ENCODE measurements at places on chromosomes 12 and 14.

- no peak for DNase-seq
These were observed 171.5 kb upstream of the EEA1 start for GRCh38 chr12:93100610-93101009.

DNA sequence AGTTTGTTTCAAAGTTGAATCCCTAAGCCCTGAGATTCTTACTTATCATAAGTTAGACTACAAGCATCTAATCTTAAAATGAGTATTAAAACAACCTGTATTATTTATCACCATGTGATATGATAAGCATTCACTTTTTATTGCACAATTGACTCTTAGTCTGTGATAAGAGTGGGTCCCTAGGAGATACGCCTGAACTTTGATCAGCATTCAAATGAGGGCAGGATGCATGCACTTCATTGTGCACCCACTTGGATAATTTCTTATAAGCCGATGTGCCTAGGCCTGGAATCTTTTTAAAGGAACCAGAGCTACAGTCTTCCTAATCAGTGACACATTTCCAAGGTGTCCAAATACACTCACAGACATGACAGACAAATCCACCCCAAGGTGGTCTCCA, 31.4 kb upstream of the SPTLC2 start:
- DNase-seq = no peak

DNA sequence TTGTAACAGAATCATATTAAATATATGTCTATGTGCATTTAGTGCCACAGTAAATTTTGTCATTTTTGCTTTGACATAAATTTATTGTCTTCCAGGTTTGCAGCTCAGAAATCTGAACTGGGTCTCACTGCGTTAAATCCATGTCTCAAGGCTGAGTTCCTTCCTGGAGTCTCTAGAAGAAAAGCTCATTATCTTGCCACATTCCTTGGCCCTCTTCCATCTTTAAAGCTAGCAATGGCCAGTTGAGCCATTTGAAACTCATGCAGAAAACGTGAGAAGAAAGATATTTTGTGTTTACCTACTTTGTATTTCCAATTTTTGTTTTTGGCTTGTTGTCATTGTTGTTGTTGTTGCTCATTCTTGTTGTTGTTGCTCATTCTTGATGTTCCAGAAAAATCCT, 10.7 kb downstream of the PRH1 start:
- DNase-seq = no peak

DNA sequence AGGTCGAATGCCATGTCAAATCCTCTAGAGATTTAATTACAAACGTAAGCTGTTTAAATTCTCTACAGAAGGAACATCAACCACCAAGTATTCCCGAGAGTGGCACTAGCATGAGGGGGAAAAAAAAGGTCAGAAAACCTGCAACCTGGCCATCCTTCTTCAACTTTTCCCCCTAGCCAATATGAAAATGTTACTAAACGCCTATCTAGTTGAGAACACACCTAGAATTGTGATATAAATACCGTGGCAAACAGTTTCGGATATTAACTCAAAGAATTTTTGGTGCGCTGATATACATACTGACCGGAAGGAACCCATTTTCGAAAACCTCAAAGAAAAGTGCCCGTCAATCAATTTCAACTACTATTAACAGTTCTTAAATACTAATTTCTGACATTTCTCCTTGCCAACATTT, 1.8 kb downstream of the HNRNPC start:
- DNase-seq = no peak

DNA sequence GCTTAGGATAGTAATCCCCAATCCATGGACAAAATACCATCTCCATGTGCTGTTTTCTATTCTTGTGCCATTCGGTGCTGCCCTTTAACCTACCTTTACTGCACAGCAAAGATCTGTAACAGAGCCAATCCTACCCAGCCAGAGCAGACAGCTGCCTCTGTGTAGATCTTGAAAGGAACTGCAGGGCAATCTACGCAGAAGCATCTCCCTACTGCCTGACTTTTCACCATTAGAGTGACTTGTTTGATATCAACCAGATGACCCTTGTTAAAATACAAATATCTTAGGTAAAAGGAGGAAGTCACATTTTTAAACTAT, 33.9 kb upstream of the PPM1A start:
- no peak for DNase-seq

GRCh38 chr12:24025153-24025798, 75.8 kb upstream of the SOX5 start:
- no peak for DNase-seq

DNA sequence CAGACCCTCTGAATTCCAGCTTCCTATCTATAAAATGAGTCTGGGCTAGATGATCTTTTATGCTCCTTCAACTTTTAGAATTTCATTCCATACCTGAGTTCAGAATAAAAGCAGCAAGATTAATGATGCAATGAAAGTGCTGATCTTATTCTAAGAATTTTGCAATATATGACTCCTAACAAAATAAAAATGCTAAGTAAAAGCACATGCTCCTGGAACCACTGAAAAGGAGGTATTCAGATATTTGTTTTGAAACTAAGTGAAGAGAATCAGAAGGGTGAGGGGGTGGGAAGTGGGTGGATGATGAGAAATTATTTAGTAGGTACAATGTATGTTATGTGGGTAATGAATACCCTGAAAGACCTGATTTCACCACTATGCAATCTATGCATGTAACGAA, 216.6 kb downstream of the PTPRO start:
- DNase-seq = no peak

- no peak for DNase-seq
These were observed 5.0 kb upstream of the PKP2 start for GRCh38 chr12:32901553-32901952.

DNA sequence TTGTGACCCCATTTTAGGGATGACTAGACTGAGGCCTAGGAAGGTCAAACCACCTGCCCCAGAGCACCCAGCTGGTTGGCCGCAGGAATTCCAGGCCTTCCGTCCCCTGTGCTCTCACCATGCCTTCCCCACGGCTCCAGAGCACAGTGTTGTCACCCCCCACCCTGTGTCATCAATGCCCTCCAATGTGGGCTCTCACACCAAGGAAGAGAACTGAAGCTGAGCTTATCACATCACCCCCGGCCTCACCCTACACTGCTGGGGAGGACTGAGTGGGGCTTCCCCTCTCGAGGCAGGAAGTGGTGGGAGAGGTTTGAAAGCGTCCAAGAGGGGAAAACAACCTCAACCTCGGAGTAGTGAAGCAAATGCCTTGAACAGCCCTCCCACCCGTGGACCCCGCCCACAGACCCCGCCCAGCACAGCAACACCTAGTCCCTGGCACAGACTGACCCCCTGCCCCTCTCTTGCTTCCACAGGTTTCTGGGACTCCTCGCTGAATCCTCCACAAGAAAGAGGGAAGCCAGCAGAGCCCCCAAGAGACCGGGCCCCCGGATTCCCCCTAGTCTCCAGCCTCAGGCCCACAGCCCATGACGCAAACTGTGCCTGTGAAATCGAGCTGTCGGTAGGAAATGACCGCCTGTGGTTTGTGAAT, 97.2 kb downstream of the LGMN start:
- DNase-seq = peak; percentile 75

- DNase-seq = no peak
These were observed 71.9 kb downstream of the RESF1 start for GRCh38 chr12:32031109-32031508.

- DNase-seq = no peak
These were observed 455.4 kb upstream of the DCN start for GRCh38 chr12:91637789-91638624.

DNA sequence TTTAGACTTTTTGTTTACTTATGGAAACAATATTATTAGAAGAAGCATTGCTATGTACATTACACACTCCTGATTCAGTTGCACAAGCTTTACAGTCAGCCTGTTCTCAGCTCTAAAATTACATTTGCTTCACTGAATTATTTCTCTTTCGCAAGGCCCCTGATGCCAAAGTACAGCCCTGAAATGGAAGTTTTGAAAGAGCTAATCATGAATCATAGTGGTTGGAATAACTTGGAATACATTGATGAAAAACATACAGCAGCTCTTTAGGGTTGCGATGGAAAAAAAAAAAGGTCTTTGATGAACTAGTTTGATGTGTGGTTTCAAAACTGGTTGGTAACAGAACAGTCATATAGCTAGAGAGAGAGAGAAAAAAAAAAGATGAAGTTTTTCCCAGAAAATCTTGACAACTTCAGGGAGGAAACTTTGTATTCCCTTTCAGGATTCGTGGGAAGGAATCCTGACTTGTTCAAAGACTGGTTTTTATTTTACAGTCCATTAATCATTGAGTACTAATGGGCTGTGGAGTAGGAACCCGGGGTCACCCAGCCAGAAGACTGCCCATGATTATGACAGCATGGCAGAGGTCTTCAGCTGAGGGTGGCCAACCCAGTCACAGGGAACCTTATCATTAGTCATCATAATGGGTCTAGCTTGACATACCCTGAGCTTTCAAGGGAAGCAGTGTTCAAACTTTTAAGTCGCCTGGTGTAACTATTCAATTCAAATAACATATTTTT, 460.1 kb downstream of the NAV3 start:
- DNase-seq = no peak

DNA sequence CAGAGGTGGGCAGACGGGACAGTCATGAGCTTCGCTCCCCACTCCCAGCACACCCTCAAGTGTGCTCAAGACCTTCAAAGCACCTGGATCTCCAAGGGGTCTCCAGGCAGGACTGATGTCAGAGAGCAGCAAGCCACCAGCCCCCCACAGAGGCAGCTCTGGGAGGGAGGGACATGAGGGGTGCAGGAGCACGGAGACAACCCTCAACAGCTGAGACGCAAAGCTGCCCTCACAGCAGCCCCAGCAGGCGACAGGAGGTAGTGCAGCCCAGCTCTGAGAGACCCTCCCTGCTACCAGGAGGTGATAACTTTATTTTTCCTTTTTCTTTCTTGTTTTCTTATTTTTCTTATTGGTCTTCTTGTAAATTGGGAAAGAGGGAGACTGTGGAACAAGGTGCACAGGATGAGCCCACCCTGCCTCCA, 17.9 kb downstream of the SIVA1 start:
- DNase-seq = no peak

DNA sequence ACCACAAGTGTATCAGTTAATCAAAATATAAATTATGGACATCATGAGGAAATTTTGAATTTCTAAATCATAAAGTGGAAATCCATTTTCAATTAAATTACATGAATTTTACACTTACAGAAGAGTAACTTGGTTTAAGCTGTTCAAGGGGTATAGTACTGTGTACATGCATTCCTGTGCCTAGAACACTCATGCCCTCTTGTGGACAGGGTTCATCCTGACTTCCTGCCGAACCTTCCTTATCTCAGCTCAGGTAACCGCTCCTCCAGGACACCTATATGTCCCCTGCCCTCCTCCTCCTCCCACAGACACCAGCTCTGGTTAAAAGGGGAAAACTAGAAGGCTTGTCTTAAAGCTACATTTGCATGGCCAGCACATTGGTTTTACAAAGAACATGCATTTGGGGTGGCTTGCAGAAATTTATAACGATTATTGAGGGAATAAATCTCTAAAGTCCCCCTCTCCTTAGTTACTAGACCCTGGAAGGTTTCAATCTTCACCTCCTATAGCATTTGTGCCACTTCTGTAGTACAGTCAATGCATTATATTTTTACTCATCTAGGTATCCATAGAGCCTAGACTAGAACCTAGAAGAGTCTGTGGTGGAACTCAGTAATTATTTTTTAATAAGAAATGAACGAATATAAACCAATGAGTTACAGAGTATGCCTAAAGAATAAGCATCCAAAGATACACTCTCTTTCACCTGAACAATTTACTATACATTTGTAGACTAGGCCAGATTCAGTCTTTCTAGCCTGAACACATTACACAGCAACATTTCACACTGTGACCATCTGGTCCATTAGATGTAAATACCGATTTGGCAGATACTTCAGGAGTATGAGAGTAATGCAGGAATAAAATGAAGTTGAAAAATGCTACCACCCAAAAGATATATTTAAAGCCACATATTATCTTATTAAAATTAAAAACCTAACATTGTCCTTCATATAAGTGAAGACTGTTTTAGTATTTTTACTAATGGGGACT, 345.6 kb downstream of the PAWR start:
- DNase-seq = peak; percentile 2

- DNase-seq = no peak
These were observed 115.0 kb upstream of the SRRM4 start for GRCh38 chr12:118866346-118866745.

DNA sequence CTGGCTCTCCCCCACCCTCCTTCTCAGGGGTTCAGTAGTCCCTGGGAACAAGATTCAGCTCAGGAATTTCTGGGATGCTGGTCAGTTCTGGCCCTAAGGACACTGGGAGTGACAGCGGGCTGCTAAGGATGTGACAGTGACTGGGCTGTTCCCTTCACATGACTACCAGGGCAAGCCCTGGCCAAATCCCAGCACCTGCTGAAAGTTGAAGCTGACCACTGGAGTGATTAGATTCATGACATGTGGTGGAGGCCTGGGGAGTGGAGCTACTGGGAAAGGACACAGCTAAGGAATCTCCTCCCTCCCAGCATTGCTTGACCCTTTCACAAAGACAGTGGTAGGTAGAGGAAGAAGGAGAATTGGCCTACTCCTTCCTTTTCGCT, 204.9 kb downstream of the DAD1 start:
- DNase-seq = no peak

DNA sequence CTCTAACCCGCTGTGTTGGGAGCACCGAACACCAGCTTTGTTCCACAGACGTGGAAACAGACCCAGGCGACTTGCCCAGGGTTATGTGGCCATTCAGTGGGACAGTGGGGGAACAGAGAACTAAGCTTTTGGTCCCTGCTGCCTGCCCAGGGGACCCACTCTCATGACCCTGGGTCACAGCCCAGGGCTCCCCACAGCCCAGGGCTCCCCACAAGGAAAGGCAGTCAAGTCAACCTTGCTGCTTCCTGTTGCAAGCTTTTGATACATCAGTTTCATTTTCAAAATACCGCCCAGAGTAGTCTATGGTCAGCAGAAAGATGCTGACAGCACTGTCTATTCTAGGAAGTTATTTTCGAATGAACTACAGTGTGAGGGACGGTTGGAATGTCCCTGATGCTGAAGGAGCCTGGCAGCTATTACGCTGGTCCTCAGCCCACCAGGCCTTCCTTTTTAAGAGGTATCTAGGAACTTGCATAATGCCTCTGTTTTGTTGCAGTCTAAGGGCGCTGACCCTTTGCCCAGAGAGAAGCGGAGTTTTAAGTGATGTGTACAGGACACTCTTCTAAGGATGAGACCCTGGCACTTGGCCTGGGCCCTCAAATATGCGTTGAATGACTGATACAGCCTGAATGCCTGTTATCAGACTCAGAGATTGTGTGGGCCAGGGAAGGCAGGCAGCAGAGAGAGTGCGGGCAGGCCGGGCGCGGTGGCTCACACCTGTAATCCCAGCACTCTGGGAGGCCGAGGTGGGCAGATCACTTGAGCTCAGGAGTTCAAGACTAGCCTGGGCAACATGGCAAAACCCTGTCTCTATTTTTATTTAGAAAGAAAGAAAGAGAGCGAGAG, 12.6 kb upstream of the TTC7B start:
- no peak for DNase-seq

- no peak for DNase-seq
These were observed 23.0 kb upstream of the ST8SIA1 start for GRCh38 chr12:22357531-22357930.

GRCh38 chr14:24092110-24092504, 2.0 kb upstream of the PCK2 start:
- DNase-seq = no peak

Measured in GM12892 (cell line).